ENCODE measurements at places on chromosomes 2 and 18.

DNA sequence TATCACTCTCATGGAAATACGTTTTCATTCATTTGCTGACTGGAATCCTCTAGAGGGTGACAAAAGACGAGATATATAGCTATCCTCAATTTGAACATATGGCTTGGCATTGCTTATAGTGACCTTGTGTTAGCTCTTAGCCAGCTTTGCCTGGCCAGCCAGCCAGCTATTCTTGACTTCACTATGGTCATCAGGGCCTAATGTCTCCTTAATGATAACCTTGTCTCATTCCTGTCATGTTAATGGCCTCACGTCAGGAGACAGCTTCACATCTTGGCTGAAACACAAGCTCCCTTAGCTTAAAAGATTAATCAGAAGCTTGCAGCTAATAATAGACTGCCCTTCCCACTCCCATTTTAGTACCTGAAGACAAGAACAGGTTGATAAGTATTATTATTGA lies 1517.5 kb upstream of the PIK3C3 start:
- DNase-seq = no peak

GRCh38 chr2:46828491-46829230 lies 86.9 kb downstream of the MCFD2 start:
- no peak for DNase-seq

DNA sequence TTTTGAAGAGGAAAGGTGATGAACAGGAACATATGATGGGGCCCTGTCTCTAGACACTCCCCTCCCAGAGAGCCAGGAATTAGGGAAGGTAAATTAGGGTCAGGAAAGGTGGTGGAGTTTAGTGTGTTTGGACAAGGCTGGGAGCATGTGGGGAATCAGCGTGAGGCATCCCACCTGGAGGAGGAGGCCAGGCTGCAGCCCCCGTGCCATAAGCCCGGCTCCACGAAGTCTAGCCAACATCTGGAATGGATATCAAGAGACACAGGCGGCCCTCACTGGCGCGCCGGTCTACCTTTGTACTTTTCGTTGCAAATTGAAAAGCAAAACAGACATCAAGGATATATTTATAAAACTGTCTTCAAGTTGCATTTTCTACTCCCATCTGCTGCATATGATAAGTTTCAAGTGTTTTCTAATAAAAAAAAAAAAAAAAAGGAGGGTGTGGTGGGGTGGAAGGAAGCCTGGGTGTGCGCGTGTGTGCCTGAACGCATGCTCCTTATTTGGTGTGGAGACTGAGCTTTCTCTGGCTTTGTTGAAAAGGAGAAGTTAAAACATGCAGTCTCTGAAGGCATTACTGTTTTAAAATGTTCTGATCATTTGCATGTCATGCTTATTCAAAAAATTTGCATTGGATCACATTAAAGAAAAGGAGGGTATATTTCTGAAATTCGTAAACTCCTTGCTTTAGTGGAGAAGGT lies 546.7 kb upstream of the ID2 start:
- DNase-seq = no peak

GRCh38 chr2:30234180-30234971 lies 3.0 kb downstream of the LBH start:
- no peak for DNase-seq

- no peak for DNase-seq
Measured at GRCh38 chr2:174959787-174960186, 45.4 kb downstream of the CHN1 start.

- DNase-seq = no peak
Measured at GRCh38 chr2:134790487-134790886, 47.9 kb upstream of the ACMSD start.

- DNase-seq = no peak
Measured at GRCh38 chr2:34121076-34121475, 522.0 kb upstream of the FAM98A start.

GRCh38 chr2:60509066-60509465 lies 44.4 kb downstream of the BCL11A start:
- no peak for DNase-seq

- DNase-seq = no peak
Measured at GRCh38 chr2:127535422-127535901, at the start of gene MYO7B. TSS of gene MYO7B (plus strand) at chr2:127535683. CDS start at chr2:127559723, 24,040 bp downstream.

GRCh38 chr2:71607151-71607889 lies 154.0 kb downstream of the DYSF start:
- no peak for DNase-seq

GRCh38 chr2:23273786-23274185 lies 111.2 kb upstream of the KLHL29 start:
- no peak for DNase-seq

DNA sequence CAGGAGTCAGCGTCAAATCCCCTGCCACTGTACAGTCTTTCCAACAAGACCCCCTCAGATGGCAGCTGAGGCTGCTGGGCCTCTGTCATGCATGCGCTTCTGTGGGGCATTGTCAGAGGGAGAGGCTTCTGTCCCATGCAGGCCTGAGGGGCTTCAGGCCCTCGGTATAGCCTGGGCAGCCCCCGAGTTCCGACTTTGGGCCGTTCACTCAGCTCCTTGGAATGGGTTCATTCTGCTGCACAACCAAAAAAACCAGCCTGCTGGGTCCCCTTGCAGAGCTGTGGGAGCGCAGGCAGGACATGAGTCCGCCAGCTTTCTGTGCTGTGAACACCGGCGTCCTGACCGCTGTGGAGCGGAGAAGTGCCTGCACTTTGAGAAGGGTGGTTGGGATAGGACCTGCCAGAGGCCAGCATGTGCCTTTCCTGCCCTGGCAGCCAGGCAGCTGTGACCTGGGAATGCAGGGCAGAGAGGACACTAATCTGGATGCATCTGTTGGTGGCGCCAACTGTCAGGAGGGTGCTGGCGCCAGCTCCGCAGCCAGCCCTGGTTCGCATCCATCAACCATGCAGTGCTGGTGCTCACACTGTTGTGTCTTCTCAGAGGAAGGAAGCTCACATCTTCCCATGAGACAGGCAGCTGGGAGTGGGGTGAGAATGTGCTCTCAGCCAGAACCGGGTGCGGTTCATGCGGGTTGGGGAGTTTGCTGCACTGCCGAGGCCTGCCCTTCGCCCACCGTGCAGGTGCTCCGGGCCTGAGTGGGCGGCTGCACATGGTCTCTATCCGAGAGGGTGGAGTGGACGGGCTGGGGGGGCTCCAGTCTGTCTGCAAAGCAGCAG lies 14.3 kb downstream of the ARHGEF4 start:
- no peak for DNase-seq

DNA sequence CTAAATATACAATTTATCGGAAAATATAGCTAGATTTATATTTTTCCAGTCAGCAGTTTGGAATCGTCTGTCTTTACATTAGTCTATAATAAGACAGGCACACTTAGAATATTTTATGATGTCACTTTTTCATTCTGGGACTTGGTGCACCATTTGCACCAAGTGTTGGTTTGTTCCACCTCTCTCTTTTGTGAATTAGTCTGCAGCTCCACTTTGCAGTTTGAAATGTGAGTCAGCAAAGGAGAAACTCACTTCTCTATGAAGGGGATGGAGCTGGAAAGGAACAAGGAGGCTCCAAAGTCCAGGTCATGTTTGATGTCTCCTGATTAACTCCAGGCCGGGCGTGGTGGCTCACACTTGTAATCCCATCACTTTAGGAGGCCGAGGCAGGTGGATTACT lies 63.8 kb upstream of the RTN4 start:
- no peak for DNase-seq

DNA sequence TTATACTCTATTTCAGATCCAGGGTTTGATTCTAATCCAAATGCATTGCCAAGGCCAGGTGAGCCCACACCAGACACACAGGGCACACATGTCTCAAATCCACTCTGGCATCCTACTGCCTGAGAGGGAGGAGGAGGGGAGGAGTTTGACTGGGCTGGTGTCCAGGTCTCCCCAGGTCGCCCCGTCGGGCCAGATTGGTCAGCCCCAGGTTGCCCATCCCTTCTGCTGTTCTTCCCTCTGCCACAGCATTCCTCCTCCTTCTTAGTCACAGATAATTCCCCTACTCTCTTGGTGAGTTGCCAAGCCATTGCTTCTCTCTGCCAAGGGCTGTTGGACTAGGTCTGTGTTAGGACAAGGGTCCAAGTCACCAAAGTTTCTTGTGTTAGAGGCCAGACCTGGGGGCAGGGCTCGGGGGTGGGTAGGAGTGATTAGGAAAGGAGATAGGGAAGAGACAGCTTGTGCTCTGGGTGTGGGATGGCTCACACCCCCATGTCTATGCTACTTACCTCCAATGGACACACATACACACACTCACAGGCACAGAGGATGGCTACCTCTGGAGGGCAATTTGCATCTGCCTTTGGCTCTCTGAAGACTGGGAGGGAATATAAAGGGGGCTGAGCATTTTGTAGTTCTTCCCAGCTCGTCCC lies 2.5 kb upstream of the EGR4 start:
- no peak for DNase-seq

GRCh38 chr2:10482460-10482859 lies 34.3 kb upstream of the ODC1 start:
- DNase-seq = no peak

DNA sequence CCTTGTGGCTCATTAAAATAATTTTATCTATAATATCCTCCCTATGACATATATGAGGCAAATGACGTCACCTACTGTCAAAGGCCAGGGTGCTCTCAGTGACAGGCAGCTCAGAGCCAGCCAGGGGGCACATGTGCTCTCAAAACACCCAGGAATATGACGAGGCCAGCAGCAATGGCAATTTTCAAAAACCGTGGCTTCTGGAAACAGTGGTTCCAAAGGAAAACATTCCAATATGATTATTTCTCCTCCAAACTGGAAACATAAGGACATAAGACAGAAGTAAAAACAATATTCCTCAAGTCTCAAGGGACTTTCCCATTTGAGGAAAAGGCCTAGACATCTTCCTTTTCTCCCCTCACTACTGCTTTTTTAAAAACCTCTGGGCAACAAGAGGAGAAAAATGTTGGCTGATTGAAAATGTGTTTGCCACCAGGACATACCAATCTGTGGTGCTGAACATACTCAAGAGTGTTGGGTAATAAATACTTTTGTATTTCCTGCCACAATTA lies 40.8 kb downstream of the RNF152 start:
- DNase-seq = no peak

- no peak for DNase-seq
Measured at GRCh38 chr18:79480171-79481045, 84.7 kb downstream of the NFATC1 start.

DNA sequence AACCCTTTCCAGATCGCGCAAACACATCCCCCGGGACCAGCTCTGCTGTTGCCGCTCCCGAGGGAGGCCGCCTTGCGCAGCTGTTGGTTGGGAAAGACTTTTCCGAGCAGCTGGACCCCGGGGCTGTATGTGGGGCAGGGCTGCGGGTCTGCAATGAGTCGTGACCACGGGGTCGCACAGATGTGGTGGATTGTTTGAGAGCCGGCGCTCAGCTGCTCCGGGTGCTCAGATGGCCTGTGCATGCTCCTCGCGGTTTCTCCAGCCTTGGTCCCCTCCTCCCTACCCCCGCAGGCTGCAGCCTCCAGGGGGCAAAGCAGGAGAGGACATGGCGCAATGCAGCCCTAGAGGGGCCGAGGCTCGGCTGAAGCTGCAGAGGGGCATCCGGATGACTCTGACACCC lies 105.2 kb upstream of the OTOS start:
- no peak for DNase-seq

DNA sequence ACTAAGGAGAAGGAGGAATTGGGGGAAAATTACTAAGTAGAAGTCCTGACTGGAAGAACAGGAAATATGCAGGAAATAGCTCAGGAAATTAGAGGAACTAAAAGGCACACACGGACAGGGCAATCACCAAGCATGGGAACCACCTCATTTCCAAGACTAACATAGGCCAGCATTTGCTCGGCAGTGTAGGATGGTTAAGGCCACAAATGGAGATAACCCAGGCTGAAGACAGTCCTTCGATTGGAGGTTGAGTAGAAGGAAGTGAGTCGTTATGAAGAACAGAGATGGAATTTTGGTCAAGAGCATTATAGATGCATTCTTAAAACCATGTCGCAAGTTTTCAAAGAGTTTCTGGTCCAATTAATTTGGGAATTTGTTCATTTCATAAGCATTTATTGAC lies 401.4 kb downstream of the ALK start:
- DNase-seq = no peak

DNA sequence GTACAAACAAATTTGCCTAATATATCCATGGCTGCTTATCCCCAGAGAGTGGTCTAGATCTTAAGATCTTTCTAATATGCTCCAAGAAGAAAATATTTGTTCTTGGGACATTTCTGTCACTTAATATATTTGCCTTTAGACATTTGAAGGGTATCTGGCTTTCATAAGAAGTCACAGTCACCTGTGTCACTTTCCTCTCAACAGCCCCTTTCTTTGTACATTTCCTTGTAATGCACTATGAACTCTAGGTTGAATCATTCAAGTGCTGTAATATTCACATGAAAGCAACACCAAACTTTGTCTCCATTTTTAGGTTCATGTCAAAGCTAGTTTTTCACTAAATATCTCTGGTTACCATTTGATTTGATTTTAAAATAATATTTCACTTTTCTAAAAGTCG lies 41.4 kb upstream of the NABP1 start:
- DNase-seq = no peak

DNA sequence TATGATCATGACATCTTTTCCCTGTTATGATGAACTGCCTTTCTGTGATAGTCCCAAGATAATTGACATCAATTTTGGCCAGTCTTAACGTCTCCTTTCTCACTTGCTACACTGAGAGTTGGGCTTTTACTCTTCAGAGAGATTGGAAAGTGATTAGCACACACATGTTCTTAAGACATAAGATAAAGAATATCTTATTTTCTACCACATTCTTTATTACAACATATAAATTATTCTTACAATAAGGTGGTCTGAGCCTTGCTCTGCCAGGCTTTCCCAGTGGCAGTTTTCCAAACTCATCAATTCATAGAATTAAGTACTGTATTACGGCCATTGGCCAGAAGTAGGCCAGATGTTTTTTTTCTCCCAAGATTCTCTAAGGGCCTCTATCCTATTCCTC lies 5.7 kb upstream of the DSC3 start:
- no peak for DNase-seq

GRCh38 chr2:233991196-233991595 lies 59.3 kb upstream of the SPP2 start:
- no peak for DNase-seq

DNA sequence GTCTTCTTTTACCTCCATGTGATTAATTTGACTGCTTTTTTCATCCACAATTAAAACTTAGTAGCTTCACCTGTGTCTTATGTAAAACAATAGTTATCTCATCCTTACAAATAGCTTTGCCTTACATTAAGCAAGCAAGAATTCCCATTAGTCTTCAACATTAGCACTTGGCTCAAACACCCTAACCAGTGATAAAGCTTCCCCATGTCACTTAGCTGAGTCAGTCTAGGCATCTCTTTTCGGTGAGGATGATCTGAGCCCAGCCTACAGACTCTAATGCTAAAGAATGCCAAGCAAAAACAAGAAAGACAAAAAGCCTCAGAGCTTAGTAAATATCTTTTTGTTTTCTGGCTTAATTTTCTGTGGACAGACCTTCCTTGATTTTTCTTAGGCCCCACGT lies 26.1 kb downstream of the GAD1 start:
- no peak for DNase-seq

DNA sequence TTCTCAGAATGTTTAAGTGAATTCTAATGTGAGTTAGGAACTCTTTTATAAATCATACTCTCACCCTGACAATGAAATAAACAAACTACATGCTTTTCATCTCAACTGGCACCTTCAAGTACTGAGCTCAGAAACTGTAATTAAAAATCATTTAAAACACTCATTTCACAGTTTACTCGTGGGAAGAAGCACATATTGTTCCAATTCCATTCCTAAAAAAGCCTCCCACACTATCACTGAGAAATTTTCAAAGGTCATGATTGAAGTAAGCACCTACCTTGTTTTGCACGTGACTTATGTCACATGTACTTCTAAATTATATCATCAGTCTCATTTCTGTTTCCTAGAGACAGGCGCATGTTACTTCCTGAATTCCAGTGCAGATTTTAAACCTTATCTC lies 678.1 kb upstream of the SLC8A1 start:
- no peak for DNase-seq

GRCh38 chr2:70728128-70728527 lies 39.9 kb downstream of the ADD2 start:
- DNase-seq = no peak
